ENCODE measurements at places on chromosomes 7 and 10.

DNA sequence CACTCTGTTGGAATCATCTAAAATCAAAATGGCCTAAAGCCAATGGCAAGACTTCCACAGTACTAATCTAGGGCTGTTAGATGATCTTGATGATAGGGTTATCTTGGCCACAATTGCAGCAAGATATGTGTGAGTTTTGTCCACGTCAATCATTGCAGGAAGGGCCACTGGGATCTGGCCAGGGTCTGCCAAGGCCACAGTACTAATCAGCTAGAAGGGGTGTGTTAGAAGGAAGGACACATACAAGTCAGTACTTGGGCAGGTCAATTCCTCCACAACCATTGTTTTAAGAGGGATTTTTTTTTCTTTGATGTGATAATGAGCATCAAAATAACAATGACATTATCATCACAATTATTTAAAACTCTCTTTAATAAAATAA lies 1.6 kb downstream of the LMOD2 start:
- DNase-seq, result no peak

DNA sequence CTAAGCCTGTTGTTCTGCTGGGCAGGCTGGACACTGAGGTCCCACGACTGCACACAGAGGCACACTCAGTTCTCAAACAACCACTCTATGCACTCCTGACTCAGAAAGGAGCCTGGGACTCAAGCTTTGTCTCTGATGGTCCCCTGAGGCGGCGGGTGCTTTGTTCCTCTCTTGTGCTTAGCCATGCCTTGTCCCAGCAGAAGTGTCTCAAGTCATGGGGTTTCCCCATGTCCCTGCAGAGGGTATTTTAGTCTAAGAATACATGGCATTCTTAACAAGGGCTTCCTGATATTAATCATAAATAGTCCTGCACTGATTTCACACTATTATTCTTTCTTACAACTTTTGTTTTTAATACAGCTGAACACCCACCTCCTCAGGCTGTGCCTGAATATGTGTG lies 72.5 kb downstream of the CXCL12 start:
- DNase-seq, result no peak

GRCh38 chr7:117715784-117716445 lies 157.3 kb downstream of the CTTNBP2 start:
- no peak for DNase-seq

DNA sequence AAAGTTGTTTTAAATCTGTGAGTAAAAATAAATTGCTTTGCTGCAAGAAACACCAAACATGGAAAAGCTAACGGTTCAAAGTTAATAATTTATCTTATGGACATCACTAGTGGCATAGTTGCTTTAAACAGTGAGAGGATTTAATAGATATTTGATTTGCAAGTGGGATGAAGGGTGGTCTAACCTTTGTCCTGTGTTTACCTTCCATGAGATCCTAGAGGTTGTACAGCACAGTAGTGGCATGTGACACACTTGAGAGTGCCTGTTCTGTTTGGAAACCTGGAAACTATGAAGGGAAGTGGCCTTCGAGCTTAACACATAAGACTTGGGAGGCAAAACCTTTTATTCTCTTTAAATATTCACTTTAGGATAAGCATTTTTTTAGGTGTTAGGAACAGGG lies 16.0 kb downstream of the EGFR start:
- DNase-seq, result no peak
